Right renal pelvis (tissue), 4 donors: ENCODE measurements at places on chromosomes 1 and 21. TPM values are rescaled to one million over a fixed set of nuclear protein-coding genes. Genes with fewer than 3 reads are reported as not detected.

GRCh38 chr1:23122023-23122748, 46.5 kb downstream of the LUZP1 start:
- no peak for DNase-seq

- DNase-seq: no peak
Measured at GRCh38 chr1:33170351-33171274, 11.2 kb downstream of the TRIM62 start.

GRCh38 chr1:193325042-193325441, 138.6 kb upstream of the B3GALT2 start:
- no peak for DNase-seq

DNA sequence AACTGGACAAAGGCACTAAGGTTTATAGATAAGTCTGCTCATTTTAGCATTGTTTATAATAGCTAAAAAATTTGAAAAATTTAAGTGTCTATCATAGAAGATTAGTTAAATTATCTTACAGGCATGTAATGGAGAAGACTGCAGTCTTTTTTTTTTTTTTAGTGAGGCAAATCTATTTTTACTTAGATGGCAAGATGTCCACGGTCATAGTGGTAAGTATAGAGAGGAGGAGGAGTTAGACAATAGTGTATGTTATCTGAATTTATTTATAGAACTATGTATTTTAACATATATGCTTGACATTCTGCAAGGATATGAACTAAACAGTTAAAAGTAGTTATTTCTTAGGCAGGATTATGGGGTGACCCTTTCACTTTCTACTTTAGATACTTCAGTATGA, 149.0 kb downstream of the SYT2 start:
- no peak for DNase-seq

DNA sequence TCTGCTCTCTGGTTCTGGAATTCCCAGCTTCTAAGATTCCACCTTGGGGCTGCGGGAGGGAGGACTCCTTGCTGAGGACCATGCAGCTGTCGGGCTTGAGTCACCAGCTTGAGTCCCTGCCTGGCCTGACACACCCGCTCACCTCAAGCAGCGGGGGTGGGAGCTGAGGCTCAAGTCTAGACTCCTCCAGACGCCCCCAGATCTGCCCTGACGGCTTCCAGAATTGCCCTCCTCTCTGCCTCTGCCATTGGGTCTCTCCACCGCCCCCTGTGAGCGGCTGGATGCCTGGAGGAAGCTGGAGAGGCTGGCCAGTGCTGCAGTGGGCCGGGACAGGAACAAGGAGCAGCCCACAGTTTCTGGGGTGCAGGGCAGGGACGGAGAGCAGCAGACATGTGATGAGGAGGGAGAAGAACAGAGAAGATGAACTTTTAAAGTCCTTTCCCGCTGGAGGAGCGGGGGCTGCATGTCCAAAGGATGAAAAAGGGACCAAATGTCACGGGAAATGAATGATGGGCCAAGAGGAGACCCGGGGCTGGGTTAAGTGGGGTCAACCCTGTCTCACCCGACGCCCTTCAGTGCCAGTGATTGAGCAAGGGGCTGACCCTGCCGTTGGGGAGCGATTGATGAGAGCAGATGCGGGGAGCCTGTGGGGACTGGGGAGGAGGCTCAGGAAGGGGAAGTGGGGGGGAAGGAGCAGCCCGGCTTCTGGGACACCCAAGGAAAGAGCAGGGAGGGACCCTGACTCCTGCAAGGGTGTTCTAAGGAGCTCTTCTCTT, 13.5 kb downstream of the CRABP2 start:
- DNase-seq: no peak

- no peak for DNase-seq
Measured at GRCh38 chr1:85611856-85612255, 31.3 kb downstream of the CCN1 start.

DNA sequence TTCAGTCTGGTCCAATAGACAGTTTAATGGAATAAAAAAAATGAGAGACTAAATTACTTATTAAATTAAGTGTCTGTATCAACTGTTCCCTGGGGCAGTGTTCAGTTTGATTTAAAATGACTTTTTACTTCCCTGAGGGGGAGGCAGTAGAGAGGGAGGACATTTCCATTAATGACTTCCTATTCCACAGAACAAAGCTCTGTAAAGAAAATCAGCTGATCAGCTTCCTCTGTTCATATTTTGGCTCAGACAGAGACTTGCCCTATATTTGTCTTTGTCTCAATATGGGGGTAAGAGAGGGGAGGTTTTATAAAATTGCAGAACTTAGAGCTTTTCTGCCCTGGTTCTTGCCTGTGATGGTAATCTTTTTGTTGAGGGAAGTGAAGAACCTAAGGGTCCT, 8.4 kb downstream of the CFAP126 start:
- DNase-seq: no peak

DNA sequence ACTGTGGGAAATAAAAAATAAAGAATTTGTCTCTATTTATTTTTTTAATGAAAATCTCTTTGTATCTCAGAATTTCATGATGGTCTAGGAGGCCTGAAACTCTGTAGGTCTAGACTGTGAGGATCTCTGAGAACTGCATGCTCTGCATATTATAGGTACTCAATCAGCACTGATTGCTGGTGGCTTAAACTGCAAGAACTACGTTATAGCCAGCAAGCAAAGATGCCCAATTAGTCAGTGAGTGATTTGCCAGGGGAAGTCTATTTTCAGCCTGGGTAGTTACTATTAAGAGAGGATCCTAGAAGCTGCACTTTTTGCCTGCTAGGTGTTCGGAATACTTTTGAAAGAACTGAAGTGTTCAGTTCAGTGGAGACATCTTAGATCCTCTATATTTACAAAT, 87.4 kb downstream of the GPR52 start:
- DNase-seq: no peak

GRCh38 chr1:117147341-117147831, 25.8 kb upstream of the TRIM45 start:
- no peak for DNase-seq

- DNase-seq: no peak
Measured at GRCh38 chr1:202029171-202029665, 18.8 kb downstream of the ELF3 start.

DNA sequence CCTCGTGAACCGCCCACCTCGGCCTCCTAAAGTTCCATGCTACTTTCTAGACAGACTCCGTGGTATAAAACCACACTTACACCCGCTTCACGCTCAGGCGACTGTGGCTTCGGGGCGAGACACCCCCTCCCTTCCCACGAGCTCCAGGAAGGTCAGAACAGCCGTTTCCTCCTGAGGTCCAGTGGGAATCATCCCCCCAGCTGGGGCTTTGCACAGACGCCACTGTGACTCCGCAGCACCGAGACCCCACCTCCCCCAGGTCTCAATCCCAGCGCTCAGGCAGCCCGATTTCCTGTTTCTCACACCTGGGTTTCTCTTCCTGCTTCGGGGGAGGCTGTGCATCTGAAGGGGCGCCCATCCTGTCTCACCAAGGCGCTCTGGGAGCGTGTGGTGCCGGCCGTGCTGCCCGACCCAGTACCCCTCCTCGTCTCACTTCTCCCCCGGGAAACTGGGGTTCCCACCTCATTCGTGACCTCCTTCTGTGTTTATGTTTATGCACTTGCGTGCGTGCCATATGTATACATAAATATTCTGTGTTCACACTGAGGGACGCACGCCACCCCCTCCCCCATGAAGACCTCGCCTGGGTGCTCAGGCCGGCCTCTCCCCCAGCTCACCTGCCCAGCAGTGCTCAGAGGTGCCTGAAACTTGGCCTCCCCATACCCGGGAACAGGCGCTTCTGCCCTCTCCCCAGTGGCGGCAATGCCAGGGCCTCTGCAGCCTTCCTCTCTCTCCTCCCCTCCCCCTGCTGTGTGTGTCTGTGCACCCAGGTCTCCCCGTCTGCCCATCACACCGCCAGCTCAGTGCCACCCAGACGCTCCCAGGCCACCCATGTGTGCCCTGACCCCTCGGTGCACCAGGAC, 14.6 kb downstream of the SLC35E2B start:
- DNase-seq: no peak

DNA sequence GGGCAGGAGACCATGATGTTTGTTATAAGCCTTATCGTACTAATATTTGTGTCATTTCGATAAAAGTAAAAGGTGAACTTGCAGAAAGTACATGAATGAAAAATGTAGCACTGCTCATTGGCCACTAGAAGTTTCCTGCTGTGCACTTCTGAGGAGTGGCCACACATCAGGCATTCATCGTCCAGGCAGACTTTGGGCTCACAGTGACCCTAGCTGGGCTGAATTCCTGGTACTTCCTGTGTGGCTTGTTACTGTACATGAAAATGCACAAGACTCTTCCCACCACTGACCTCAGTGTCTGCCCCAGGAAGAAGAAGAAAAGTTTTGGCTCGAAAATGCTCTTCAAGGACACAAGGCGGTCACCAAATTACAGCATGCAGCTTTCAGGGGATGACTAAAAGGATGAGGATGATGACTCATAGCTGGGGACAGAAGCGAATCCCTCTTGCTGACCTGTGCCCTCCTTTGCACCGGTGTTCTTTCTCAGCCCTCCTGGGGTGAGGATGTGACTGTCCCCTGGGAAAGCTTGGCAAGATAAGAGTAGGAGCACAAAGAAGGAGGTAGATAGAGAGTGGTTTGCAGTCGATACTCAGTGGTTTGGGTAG, 252.4 kb upstream of the KAZN start:
- no peak for DNase-seq

- DNase-seq: peak; percentile 92
Measured at GRCh38 chr1:59814180-59814900, 409 bp upstream of the HOOK1 start.

- DNase-seq: no peak
Measured at GRCh38 chr1:182626527-182626926, 22.3 kb upstream of the RGS16 start.

DNA sequence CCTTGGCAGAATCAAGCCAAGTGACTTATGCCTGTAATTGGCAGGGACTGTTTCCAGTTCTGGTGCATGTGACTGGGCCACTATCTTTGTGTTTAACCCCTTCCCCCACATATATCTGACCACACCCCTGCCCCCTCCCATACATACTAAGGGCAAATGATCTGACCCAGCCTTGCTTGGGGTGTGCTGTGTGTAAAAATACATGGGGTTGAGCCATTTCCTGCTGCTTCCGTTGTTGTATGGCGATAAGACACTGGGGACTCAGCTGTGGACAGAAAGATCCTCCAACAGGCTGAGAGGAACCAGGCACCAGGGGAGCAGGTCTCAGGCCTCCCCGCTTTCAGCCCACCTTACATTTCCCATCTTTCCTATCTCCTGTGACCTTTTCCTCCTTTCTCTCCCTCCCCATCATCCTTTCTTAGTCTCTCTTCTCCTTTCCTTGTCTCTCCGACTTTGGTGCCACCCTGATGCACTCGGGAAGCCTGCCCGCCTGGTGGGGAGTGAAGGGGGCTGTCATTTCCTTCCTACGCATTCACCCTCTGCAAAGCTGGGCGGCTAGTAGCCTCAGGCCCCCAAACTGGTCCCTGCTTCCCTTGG, 39.7 kb downstream of the TMCC2 start:
- no peak for DNase-seq

The HSD3B2 gene
- polyA plus RNA-seq: 1.8 TPM

The TNFRSF18 gene
- 1.1 TPM for polyA plus RNA-seq

The TMEM240 gene
- polyA plus RNA-seq: 9.2 TPM

The ADCY10 gene
- polyA plus RNA-seq: 0.24 TPM

The S100A4 gene
- polyA plus RNA-seq: 62.0 TPM
